ENCODE measurements at places on chromosomes 2 and 18.

DNA sequence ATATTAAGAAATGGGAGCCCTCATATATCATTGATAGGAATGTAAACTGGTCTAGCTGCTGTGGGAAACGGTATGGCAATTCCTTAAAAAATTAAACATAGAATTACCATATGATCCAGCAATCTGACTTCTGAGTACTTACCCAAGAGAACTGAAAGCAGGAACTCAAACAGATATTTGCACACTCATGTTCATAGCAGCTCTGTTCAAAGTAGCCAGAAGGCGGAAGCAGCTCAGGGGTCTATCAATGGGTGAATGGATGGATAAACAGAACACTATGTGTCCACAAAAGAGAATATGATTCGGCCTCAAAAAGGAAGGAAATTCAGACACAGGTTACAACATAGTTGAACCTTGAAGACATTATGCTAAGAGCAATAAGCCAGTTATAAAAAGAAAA lies 135.7 kb upstream of the NDUFV2 start:
- DNase-seq: no peak

- no peak for DNase-seq
These were observed 1338.0 kb upstream of the ACVR2A start for GRCh38 chr2:146506851-146507250.

DNA sequence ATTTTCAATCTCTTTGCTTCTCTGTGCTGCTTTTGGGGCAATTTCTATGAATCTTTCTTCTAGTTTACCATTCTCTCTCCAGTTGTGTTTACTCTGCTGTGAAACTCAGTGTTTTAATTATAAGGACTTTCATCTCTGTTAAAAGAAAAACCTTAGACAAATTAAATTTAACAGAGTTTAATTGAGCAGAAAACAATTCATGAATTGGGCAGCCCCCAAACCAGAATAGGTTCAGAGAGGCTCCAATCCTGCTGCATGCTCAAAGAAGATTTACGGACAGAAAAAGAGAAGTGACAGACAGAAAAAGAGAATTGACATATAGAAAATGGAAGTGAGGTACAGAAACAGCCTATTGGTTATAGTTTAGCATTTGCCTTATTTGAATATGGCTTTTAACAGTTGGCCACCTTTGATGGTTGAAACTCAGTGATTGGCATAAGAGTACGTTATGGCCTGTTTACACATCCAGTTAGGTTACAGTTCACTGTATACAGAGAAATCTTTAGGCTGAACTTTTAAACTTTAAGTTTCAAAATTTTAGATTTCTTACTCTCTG lies 120.4 kb downstream of the RNF152 start:
- no peak for DNase-seq

GRCh38 chr2:66024391-66024790 lies 410.5 kb upstream of the MEIS1 start:
- DNase-seq: no peak

DNA sequence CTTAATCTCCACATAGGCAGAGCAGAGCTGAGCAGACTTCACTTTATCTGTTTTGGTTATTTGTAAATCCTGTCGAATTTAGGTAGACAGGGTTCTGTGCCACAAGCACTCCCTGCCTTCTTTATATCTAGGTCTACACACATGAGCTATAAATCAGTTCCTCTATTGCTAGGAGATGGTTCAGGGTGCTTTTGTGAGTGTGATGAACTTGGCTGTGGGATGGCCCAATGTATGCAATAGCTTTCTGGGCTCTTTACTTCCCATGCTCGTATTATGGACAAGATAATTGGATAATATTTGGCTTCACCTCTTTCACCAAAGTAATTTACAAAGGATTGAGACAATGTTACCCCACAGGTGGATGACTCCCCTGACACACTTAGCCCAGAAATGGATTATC lies 72.2 kb downstream of the PLB1 start:
- DNase-seq: no peak

GRCh38 chr18:64714086-64714485 lies 565.2 kb upstream of the LINC00305 start:
- no peak for DNase-seq

- DNase-seq: no peak
These were observed 97.9 kb upstream of the SOX11 start for GRCh38 chr2:5594249-5594695.

DNA sequence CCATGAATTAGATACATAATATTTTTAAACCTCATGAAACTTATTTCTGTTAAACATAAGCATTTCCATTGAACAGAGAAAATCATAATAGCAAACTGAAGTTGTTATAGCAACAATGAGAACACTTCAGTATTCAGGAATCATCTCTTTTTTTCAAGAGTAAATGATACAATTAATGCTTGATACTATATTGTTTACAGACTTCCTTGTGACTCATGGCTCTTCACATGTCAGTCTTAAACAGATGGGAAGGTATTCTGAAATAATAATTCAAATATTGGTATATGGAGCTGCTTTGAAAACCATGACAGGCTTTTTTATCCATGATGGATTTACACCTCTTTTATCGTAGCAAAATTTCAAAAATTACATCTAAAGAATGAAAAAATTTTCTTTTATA lies 226.5 kb upstream of the RBMS1 start:
- no peak for DNase-seq

DNA sequence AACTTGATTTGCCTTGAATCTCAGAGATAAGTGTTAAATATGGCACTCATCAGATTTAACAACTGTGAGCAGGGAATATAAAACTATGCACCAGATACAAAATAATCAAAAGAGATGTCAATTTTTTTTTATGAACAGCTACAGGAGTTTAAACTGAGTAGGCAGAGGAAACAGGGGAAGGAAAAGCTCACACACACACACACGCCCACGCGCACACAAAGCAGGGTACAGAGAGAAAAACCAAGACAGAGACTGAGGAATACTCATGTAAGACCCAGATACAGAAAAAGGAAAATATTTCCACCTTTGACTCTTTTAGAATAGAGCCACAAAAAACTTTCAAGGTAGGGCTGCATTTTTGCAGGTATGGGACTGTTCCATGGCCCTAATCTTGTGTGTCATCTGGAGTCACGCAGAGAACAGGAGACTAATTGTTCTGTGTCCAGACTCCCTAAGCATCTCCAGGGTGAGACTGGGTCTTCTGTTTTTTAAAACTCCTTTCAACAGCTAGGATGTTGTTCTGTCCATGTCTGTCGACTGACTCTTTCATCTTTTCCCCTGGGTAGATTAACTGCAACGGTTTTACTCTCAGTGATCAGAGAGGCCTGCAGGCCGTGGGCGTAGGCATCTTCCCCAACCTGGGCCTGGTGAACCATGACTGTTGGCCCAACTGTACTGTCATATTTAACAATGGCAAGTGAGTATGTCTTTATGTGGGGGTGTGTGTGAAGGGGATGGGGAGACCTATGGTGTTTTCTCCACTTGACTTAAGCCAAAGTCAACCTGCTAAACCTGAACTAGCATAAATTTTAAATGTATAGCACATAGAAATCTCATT lies 23.0 kb downstream of the SMYD1 start:
- DNase-seq: no peak

GRCh38 chr2:36351736-36352349 lies 3.7 kb upstream of the CRIM1 start:
- no peak for DNase-seq

- DNase-seq: no peak
These were observed 50.0 kb downstream of the HDLBP start for GRCh38 chr2:241265506-241265905.

DNA sequence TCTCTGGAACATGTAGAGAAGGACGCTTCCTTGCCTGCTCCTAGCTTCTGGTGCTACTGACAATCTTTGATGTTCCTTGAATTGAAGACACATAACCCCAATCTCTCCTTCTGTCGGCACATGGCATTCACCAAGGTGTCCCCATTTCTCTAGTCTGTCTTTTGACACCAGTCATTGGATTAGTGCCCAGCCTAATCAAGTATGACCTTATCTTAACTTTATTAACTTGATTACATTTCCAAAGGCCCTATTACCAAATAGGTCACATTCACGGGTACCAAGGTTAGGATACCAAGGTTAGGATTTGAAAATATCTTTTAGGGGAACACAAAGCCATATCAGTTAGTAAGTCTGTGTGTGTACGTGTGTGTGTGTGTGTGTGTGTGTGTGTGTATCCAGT lies 377.9 kb downstream of the CMPK2 start:
- DNase-seq: no peak

DNA sequence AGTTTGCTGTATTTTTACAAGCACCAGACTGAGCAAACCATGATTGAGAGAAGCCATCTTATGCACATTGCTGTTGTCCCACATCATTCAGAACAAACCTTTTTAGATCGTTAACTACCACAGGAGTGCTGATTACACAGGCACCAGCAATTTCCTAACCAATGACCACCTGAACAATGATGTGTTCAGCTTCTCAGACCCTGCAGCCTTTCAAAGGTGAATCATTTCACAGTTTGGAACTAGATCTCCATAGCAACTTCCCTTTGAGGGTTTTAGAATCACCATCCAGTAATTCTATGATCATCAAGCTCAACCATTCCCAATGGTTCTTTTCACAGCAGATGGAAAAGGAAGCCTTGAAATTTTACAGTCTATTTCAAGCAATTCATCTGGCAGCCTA lies 71.4 kb downstream of the OLA1 start:
- DNase-seq: no peak

DNA sequence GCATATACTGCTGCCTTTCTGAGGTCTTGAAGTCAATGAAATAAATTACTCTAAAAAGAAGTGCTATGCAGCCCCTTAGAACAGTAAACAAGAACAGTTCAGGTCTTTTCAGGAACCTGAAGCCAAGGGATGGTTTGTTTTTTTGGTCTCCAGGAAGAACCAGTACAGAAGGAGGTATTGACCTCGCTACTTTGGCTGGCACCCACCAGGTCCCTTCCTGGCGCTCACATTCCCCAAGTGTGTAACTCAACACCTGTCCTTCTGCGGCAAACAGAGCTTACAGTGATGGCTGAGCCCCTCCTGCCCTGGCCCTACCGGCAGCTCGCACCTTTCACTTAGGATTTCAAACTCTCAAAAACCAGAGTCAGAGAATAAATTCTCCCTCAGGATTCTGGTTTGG lies 51.9 kb downstream of the SETBP1 start:
- DNase-seq: no peak

- no peak for DNase-seq
These were observed 339.2 kb downstream of the ARHGAP15 start for GRCh38 chr2:143468341-143468888.

DNA sequence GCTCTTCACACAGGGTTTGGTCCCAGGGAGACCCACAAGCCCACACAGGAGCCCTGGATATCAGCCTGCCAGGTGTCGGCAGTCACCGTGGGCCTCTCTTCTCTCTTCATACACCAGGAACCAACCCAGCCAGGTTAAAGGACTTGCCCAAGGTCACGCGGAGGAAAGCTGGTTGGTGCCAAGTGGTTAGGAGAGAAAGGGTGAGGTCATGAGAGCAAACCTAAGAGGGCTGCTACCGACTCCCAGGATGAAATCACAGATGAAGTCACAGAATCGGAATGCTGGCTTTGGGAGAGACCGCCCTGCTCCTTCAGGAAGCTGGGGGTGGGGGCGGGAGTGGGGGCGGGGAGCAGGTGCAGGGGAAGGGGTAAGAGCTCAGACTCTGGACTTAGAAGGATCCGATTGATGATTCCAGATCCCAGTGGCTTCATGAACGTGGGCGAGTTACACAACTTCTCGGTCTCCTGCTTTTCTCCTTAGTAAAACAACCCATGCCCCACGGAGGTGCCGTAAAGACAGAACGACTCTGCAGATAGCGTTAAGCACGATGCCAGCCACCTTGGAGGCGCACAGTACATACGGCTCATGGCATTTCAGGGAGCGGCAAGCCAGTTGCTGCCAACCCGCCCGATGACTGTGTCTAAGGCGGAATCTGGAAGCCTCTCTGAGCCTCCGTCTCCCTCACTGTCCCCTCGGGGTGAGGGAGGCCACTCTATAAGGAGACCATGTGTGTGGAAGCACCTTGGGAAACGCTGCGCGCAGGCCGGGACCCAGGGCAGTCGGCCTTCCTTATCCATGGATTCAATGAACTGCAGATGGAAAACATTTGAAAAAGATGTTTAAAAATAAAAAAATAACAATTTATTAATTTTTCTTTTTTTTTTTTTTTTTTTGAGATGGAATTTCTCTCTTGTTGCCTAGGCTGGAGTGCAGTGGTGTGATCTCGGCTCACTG lies 23.0 kb upstream of the TAF1B start:
- DNase-seq: no peak

GRCh38 chr2:129459200-129459876 lies 520.1 kb upstream of the RAB6C start:
- DNase-seq: no peak

GRCh38 chr2:189557373-189557772 lies 23.2 kb downstream of the SLC40A1 start:
- no peak for DNase-seq

- no peak for DNase-seq
These were observed 18.9 kb downstream of the GPR35 start for GRCh38 chr2:240644171-240644651.

DNA sequence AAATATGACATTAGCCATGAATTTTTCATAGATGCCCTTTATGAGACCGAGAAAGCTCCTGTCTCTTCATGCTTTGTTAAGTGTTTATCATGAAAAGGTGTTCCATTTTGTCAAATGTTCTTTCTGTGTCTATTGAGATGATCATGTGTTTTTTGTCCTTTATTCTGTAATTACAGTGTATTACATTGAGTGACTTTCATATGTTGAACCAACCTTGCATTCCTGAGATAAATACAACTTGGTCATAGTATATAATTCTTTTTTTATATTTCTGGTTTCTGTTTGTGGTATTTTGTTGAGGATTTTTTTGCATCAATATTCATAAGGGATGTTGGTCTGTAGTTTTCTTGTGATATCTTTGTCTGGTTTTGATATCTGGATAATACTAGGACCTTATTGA lies 52.9 kb upstream of the HPCAL1 start:
- no peak for DNase-seq

DNA sequence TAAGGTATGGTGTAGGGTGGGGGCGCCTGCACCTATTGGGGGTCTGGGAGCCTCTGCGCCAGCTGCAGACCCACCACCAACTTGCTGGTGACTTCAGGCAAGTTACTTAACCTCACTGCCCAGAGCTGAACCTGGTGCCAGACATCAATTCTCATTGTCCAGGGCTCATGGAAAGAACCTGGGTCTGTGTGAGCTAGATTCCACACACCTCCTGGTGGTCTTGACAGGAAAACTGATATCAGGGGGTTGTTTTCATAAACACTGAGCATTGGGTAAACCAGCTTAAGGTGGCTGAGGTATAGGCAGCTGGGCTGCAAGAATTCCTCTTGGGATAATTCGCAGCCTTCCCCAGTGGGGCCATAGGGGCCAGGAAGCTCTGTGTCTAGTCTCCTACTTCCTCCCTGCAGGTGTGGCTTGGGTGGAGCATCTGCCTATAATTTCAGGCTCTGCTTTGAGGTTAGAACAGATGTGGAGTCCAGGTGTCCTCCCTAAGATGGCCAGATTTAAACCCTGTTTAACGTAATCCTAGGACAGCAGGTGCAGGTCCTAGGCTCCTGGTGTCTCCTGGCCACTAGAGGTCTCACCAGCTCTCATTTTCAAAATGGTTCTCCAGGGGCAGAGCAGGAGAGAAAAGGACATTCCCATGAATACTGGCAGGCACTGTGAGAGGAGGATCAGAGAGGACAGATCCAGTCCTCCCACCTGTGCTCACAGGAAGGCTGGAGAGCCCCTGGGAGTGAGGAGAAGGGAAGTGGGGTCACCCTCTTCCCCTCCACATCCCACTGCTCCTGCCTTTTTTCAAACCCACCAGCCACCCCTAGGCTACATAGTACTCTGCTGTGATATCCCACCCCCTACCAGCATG lies 100.4 kb upstream of the SMAD2 start:
- DNase-seq: no peak
